ENCODE measurements at places on chromosomes 5 and 9.

DNA sequence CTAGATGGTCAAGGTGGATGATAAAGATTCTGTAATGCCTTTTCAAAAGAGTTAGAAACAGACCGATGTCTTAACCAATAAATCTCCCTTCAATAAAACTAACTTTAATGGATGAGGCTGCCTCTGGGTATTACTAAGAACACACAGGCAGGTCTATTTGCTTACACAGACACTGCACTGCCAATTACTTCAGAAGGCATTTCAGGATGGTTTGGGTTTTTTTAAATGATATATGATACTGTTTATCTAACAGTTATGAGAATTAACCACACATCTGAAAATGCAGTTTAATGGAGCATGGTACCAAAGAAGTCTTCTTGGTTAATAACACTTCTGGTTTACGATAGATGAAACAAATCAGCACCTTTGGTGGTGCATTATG is 367.9 kb upstream of the GRAMD2B start:
- DNase-seq = no peak

GRCh38 chr5:55073211-55073610 is 29.2 kb upstream of the GZMA start:
- DNase-seq = no peak

DNA sequence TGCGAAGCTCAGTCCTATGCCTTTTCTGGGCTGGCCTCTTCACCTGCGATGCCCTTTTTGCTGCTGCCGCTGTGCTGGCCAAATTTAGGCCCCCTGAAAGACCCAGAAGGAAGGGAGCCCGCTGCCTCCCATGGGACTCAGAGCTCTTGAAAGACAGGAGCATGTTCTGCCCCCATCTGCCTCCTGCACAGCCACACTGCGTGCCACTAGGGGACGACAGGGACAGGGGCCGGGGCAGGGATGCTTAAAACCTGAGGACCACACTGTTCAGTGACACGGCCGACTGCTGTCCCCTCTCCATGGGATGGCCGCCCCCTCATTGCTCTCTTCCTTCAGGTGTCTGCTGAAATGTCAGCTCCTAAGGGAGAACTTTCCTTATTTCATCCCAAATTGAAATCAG is 132.4 kb downstream of the ADAMTS2 start:
- no peak for DNase-seq

- DNase-seq = no peak
These were observed 30.9 kb upstream of the SLC9A3 start for GRCh38 chr5:555058-555623.

GRCh38 chr5:82425591-82425990 is 147.4 kb upstream of the RPS23 start:
- no peak for DNase-seq
